ENCODE measurements at places on chromosomes 6 and 20.

GRCh38 chr20:19697415-19697814, 60.6 kb upstream of the RIN2 start:
- DNase-seq = no peak
- no peak overlapping the region for H3K27ac ChIP-seq
- H3K36me3 ChIP-seq = no peaks in the 10 kb centered on the region
- H3K27me3 ChIP-seq = no peaks in the 10 kb centered on the region
- peaks cover 14% of the 10 kb centered on the region for H3K4me1 ChIP-seq

- no peaks in the 10 kb centered on the region for H3K27me3 ChIP-seq
- DNase-seq = no peak
- H3K27ac ChIP-seq = no peak overlapping the region
- no peak overlapping the region for H3K4me3 ChIP-seq
- H3K4me1 ChIP-seq = no peaks in the 10 kb centered on the region
Observed at GRCh38 chr20:3383878-3384495, 23.5 kb downstream of the DNAAF9 start.

- H3K27ac ChIP-seq = no peak overlapping the region
- H3K27me3 ChIP-seq = no peaks in the 10 kb centered on the region
- H3K4me1 ChIP-seq = no peaks in the 10 kb centered on the region
- no peak overlapping the region for H3K4me3 ChIP-seq
Observed at GRCh38 chr6:7633361-7633760, 43.4 kb downstream of the SNRNP48 start.

GRCh38 chr20:50283922-50284810, 93.5 kb downstream of the CEBPB start:
- peak overlapping the region; percentile 80 for H3K27ac ChIP-seq
- peaks cover 36% of the 10 kb centered on the region for H3K4me1 ChIP-seq
- no peaks in the 10 kb centered on the region for H3K27me3 ChIP-seq
- peak; percentile 53 for DNase-seq

DNA sequence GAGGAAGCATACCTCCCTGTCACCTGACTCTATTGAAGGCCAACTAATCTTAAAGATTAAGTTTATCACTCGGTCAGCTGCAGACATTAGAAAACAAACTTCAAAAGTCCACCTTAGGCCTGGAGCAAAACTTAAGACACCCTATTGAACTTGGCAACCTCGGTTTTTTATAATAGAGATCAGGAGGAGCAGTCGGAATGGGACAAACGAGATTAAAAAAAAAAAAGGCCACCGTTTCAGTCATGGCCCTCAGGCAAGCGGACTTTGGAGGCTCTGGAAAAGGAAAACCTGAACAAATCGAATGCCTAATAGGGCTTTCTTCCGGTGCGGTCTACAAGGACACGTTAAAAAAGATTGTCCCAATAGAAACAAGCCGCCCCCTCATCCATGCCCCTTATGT, 7.2 kb upstream of the PRR18 start:
- peaks cover 4% of the 10 kb centered on the region for H3K36me3 ChIP-seq
- H3K4me1 ChIP-seq = no peaks in the 10 kb centered on the region
- H3K4me3 ChIP-seq = no peak overlapping the region
- H3K27me3 ChIP-seq = no peaks in the 10 kb centered on the region
- DNase-seq = no peak
- no peak overlapping the region for H3K27ac ChIP-seq

Data from astrocyte (in vitro differentiated cells and primary cell).